Inflammatory macrophage treated with lipopolysaccharide for 4 hours (primary cell): ENCODE measurements at places on chromosomes 1 and 21.

- no peak for DNase-seq
These were observed 33.0 kb downstream of the CAMK1G start for GRCh38 chr1:209616366-209617046.

- no peak for DNase-seq
These were observed 361.5 kb downstream of the HHAT start for GRCh38 chr1:210690236-210690635.

- no peak for DNase-seq
These were observed 3.7 kb downstream of the CYB561D1 start for GRCh38 chr1:109497449-109498160.

DNA sequence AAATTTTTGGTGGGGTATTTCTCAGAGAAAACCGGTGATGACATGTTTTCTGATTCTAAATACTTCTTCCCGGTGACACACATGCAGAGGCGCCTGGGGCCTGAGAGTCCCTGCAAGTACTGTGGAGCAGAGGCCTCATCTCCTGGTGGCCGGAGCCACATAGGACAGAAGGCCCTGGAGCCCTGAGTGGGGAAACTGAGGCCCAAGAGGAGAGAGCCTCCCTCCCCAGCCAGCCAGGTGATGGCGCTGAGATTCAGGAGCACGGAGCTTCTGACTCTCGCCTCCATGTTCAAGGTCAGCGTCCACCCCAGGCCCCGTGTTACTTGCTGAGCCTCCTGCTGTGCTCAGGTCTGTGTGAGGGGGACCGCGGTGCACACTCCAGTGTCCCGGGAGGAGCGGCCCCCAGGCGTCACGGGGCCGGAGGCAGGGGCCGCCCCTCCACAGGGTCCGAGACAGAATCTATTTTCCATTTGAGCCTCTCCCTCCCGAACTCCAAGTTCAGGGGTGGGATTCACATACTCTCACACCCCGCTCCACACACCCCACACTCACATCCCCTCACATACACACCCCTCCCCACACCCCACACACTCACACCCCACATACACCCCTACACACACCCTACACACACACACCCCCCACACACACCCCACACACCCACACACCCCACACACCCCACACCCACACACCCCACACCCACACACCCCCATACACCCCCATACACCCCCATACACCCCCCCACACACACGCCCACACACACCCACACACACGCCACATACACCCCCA is 43.8 kb downstream of the SLX9 start:
- no peak for DNase-seq

DNA sequence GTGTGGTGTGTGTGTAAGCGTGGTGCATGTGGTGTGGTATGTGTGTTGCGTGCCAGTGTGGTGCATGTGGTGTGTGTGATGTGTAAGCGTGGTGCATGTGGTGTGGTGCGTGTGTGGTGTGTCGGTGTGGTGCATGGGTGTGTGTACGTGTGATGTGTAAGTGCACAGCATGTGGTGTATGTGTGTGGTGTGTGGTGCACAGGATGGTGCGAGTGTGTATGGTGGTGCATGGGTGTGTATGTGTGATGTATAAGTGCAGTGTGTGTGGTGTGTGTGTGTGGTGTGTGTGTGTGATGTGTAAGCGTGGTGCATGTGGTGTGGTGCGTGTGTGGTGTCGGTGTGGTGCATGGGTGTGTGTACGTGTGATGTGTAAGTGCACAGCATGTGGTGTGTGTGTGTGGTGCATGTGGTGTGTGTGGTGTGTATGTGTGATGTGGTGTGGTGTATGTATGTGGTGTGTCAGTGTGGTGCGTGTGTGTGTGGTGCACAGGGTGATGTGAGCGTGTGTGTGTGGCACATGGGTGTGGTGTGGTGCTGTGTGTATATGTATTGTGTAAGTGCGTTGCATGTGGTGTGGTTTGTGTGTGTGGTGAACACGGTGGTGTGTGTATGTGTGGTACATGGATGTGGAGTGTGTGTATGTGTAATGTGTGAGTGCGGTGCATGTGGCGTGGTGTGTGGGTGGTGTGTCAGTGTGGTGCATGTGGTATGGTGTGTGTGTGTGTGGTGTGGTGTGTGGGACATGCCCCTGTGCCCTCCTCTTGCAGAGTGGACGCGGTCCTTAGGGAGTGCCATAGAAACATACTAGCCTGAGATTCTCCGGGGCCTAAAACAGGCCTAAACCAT is 1.1 kb upstream of the C2CD2 start:
- no peak for DNase-seq
